ENCODE measurements at places on chromosomes 6 and 20.

- DNase-seq, result no peak
These were observed 304.2 kb upstream of the RNF217 start for GRCh38 chr6:124658053-124658452.

- no peak for DNase-seq
These were observed 23.4 kb downstream of the DYNLT1 start for GRCh38 chr6:158620963-158621693.

DNA sequence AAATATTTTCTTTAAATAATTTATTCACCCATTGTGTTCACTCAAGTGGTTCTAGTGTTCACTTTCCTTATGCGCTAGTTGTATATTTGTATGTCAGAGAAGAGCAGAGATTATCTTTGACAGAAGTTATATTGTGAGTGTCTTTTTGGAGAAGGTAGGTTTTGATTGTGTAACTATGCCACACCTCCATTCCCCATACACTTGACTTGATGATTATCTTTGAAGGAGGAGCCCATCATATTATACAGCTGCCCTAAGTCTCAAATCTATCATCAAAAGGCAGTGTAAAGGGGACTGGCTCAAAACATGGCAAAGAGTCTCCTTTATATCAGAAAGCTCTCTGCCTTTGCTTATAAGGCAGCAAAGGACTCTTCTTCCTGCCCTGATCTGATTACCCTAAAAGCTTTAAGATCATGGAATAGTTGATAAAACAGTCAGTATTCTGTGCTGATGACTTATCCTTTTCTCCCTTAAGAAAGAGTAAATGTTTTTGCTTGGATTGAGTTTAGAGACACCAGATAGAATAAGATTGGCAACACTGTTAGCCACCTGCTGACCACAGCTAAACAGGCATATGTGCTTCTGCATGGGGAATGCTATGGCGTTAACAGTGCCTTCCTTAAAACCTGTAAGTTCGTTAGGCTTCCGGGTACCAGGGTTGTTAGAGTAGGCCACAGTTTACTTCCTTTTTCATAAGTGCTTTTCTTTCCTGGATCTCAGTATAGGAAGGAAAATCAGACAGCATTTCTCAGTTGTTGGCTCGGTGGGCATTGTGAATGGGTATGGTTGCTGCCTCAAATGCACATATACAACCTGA, 22.6 kb downstream of the TOP1 start:
- no peak for DNase-seq

DNA sequence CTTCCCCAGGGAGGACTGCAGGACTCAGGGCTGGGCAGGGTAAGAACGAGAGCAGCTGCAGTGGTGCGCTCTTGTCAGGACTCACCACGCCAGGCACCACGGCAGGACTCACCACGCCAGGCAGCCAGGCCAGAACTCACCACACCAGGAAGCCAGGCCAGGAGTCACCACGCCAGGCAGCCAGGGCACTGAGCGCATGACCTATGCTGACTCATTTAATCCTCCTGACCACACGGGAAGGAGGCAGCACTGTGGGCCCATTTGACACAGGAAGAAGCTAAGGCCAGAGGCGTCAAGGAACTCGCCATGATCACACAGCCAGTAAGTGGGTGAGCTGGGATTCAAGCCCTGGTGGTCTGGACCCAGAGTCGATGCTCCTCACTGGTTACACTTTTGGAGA, 189.3 kb downstream of the PREX1 start:
- DNase-seq, result no peak

GRCh38 chr20:41299899-41300298, 17.6 kb downstream of the ZHX3 start:
- no peak for DNase-seq
